ENCODE measurements at places on chromosomes 4 and X.

DNA sequence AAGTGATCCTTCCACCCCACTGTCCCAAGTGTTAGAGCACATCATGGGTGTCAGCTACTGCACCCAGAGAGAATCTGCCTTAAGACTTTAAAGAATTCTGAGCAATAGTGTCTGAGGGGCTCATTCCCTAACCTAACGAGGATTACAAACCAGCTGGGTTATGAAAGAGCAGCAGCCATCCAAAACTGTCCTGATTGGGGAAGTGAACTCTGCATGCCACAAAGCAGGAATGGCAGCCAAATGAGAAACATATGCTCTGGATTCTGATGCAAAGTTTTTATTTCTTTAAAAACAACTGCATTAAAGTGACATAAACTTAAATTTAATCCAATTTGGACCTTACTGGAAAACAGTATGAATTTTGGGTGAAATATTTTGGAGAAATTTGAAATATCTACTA, 103.2 kb downstream of the ANXA3 start:
- peak; percentile 28 for DNase-seq

GRCh38 chr4:145196747-145197146, 16.4 kb upstream of the OTUD4 start:
- DNase-seq = no peak

DNA sequence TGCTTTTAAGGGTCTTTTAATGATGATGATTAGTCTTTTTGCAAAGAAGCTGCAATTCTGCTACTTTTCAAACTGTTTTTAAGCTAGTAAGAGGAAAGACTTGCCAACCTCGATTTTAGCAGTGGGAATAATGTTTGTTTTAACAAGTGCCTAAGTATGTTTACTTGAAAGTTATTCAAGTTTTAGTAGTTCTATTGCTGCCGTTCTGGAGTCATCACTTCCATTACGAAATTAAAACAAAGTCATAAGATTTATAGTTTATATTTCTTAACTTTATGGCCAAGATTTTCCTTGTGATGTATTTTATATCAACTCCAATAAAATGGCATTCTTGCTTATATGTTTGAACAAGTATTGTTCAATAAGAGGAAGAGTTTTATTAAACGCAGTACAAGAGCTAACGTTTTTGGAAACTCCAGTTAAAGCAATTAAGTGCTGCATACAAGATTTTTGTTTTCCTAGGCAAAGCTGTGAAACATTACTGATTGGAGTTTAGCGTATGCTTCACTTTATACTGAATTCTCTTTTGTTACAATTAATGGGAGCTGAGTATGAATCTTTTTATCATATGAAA, 211.3 kb downstream of the TENM3 start:
- DNase-seq = no peak

DNA sequence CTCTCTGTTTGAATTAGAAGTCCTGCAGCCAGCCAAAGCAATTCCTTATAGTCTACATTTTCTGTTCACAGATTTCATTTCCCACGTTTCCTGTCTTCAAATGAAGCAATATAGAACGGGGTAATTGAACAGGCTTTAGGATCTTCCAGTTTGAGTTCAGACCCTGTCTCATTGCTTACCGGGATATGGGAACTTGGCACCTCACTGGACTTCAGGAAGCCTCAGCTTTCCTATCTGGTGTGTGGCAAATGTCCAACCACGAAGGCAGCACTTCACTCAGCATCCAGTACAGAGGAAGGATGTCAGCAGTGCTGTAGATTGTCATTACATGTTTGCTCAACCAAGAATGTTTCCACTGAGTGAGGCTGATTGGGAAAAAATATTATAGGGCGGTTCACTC, 271.1 kb upstream of the ZFP42 start:
- no peak for DNase-seq

DNA sequence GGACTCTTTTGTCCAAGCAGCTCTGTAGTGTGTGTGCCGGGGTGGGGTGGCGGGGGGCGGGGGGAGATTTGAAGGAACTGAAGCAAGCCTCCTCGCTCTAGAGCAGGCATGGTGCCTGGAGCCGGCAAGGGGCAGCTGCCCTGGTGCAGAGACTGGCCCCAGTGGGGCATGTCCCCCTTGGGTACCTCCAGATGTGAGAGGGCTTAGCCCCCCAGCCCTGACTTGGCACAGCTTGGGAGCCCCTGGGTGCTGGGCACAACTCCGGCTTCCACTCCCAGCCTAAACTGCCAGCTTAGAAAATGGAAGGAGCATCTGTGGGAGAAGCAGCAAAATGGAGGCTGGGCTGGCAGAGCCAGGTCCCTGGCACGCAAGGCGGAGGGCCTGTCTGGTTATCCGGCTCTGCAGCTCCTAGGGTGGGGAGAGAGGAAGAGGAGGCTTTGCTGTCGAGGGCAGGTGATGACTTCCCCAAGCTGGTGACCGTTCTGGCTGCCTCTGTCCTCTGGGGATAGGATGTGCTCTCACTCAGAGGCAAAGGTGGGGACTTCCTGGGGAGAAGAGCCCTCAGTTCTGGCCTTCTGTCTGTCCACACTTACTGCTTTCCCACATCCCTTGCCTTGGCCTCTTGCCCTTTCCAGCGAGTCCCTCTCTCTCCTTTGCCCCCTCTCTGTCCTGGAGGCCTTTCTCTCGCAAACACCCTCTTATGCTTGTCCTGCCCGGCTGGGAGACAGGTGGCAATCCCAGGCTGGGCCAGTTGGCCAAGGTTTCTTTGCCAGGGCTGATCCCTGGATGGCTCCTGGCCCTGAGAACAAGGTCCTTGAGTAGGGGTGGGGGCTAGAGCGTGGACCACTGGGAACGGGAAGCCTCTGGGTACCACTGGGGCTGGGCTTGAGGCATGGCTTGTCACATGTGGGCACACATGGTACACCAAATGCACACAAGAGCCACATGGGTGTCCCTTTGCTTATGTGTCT, 2.0 kb downstream of the DLG3 start:
- DNase-seq = no peak

DNA sequence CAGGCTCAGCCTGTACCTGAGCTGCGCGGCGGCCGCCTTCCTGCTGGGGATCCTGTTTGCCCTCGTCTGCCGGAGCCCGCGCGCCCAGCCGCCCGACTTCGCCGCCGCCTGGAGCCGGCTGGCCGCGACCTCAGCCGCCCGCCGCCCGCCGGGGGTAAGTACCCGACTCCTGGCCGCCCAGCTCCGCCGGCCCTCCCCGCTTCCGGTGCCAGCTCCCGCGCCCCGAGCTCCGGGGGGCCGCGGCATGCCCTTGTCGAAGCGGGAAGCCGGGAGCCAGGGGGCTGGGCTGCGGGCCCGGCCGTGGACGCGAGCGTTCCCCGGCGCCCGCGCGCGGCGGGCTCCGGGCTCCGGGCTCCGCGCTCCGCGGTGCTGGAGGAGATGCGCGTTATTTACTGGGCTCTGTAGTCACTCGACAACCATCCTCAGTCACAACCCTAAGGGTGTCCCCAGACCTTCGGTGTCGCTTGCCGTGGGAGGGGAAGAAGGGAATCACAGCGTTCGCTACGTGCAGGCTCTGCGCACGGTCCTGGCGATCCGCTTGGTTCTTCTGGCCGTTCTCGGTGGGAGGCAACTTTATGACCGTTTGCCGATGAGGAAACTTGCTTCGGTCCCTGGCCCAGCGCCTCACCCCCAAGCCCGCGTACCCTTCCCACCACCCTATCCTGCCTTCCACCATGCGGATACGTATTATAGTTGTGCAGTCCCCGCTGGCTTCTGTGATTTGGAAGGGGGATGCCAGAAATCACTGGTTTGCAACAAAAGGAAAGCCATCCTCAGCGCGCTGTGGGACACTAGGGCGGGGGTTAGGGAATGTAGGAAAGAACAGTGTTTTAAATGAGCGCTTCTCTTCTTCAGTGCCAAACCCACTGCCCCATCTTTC, 944 bp downstream of the SNX25 start:
- peak; percentile 43 for DNase-seq

- DNase-seq = no peak
Measured at GRCh38 chrX:585115-585808, 45.3 kb upstream of the SHOX start.

- no peak for DNase-seq
Measured at GRCh38 chr4:140256941-140257340, 103.0 kb upstream of the MAML3 start.

GRCh38 chr4:134313591-134313990, 112.0 kb upstream of the PABPC4L start:
- DNase-seq = no peak

GRCh38 chrX:11611965-11612364, 53.8 kb downstream of the ARHGAP6 start:
- DNase-seq = no peak

DNA sequence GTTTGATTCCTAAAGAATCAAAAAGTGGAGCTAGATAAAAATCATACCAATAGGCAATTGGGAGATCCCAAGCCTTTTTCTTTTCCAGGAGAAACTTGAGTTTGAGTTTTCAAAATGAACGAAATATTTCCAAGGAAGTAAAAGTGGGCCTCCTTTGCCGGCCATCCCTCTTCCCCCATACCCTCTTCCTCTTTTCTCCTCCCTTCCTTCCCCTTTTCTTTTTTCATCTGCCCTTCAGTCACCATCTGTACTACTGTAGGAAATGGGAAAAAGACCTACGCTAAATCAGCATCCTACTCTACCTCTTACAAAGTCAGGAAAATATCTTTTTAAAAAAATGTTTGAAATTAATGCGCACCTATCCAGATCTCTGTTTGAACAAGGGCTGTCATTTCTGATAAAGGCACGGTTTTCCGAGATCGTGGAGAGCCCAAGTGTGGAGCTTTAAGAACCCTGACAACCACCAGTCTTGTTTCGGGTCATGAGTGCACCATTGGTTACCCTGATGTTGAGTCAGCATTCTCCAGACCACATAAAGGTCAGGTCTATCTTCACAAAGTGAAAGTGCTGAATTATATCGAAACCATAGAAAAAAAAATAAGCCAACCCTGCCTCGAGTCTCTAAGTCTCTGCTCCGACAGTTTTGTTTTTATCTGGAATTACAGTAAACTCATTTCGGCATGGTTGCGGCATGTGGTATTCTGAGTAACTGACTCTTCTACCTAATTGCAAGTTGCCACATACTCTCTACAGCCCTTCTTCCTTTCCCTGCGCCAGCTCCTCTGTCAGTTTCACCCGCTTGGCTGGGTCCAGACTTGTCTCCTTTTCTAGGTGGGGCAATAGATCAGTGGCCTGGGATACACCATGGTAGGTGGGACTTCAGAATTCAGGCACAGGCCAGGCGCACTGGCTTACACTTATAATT, 140.2 kb upstream of the KLF3 start:
- DNase-seq = peak; percentile 80

DNA sequence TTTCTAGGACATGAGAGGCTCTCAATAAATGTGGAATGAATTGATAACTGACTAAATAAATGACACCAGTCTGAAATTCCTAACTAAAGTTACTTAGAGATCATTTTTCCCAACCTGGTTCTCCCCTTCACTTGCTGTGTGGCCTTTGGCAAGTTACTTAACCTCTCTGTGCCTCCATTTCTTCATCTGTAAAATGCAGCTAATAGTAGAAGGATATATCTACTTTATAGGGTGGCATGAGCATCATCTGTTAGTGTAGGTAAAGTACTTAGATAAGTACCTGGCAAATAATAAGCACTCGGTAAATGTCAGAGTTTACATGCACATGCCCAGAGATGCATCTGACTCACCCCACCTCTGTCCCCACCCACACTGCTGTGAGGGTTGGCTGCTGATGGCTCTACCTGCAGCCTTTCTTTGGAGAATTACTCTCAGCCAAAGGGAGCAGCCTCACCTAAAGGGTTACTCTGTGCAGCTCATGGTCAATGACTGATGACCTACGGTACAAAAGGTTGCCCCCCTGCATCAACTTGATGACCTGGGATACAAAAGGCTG, 139.3 kb downstream of the CHIC2 start:
- DNase-seq = no peak

- no peak for DNase-seq
Measured at GRCh38 chr4:144645102-144645630, 790 bp upstream of the HHIP start.

DNA sequence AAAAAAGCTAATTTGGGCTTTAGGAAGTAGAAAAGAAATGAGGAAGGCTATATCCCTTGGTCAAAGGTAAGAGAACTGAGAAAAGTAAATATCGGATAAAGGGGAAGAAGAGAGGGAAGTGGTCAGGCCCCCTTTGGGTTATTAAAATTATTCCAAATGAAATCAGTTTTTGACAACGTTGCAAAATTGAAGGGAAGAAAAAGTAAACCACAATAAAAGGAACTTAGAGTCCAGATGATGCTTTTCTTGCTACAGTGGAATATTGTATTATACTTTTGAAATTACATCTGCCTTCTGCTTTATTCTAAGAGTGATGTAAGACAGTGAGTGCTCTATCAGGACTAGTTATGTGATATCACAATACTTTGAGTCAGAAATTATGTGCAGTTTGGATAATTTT, 59.4 kb upstream of the RBPJ start:
- peak; percentile 80 for DNase-seq

GRCh38 chr4:71186566-71187403, 152.0 kb upstream of the SLC4A4 start:
- DNase-seq = no peak

DNA sequence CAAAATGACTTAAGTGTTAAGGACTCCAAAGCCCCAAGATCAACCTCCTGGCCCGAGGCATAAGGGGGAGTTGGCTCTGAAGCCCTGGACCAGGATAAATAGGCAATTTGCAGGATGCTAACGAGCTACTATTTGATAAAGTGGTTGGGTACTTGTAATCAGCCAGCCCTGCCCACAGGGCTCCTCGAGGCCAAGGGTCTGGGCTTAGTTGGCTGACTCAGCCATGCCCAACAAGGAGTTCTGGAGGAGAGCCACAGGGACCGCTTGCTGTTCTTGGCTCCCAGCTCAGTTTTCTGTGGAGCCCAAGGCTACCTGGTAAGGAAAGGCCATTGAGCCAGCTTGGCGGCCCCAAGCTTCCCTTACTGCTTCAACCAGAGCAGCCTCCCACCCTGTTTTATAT, 7.8 kb downstream of the HMGB3 start:
- no peak for DNase-seq

- DNase-seq = no peak
Measured at GRCh38 chr4:157271166-157271869, 50.8 kb downstream of the GRIA2 start.

GRCh38 chr4:13539619-13540445, 4.5 kb downstream of the NKX3-2 start:
- DNase-seq = no peak

GRCh38 chr4:140884431-140885058, 128.4 kb upstream of the TBC1D9 start:
- DNase-seq = peak; percentile 74

GRCh38 chr4:44479731-44480130, 31.1 kb upstream of the KCTD8 start:
- no peak for DNase-seq

DNA sequence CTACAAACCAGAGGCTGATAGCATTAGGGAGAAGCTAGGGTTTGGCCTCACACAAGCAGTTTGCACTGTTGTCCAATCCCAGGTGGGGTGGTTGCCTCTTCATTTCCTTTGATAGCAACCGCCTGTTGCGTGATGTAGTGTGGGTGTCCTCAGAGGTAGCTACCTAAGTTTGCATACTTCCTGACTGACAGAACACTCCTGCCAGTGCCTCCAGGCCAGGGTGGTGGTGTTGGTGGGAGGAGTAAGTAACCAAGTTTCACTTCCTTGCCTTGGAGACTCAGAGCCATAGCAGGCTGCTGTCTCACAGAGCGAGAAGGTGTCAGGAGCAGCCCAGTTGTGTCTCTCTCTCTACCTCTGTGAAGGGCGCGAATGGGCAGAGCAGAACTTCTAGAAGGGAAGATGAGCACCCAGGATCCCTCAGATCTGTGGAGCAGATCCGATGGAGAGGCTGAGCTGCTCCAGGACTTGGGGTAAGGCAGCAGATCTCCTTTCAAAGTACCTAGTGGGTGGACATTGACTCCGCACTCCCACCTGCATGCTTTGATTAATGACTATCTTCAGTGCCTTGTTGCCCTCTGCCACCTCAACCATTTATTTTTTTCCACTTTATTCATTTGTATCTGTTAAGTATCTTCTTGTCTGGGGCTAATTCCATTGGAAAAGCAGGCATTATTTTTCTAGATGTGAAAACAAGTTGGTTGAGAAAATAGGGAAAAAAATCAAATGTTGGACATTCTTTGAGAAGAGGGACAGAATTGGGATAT, at the start of gene DAPP1:
DAPP1 (plus strand) TSS at position 283 of the 764 bp plus-strand sequence; CDS start at position 370, 87 bp downstream.
- DNase-seq = peak; percentile 84
